Activated CD4-positive, CD25-positive, alpha-beta regulatory T cell (primary cell): ENCODE measurements at places on chromosomes 16 and 17.

GRCh38 chr17:79341222-79341780 lies 266.7 kb downstream of the ENGASE start:
- DNase-seq: no peak

DNA sequence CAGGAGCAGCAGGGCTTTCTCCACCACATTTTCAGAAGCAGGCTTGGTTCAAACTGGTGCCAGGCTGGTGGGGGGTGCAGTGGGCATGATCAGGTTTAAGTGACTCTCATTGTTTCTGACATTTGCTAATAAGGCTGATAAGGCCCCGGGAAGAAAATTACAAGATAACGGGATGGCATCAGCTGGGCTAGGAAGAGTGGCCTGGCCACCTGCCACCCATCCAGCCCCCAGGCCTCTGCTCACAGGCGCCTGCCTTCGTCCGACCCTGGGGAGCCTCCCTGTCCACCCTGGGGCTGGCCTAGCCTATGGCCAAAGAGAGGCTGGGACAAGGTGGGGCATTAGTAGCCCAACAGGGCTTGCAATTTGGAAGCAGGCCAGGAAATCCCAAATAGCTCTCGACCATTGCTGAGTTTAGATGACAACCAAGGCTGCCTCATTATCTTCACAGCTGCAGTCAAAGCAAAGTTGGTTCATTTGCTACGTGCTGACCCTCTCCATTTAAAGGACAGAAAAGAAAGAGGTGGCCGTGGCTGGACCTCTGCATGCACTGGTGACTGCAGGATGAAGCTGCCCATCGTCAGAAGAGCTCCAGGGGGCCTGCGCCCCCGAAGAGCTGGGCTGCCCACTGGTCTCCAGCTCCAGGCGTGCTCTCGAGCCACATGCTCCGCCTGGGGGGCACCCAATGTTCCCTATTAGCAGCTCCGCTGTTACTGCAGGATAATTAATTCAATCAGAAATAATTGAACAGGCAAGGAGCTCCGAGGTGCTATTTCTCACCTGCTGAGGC lies 44.9 kb downstream of the PEMT start:
- no peak for DNase-seq

GRCh38 chr16:27191352-27191924 lies 11.9 kb upstream of the KDM8 start:
- no peak for DNase-seq

DNA sequence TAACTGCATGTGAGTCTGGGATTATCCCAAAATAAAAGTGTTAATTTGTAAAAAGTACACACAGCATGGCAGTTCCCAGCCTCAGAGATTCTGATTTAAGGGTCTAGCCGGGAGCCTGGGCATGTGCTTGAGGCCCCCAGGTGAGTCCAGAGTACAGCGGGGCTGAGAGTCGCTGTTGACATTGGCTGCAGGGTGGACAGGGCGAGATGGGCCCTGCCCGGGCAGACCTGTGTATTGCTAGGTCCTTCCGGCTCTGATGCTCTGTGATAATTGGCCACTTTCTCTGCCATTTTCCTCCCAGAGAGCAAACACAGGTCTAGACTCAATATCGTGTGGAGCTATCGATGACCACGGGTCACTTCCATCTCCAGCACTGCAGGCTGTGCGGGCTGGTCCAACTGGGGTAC lies 73.6 kb downstream of the ABCC6 start:
- no peak for DNase-seq

- DNase-seq: no peak
Observed at GRCh38 chr17:4728124-4728523, 3.1 kb upstream of the MED11 start.

GRCh38 chr17:31251105-31251969 lies 45.7 kb downstream of the OMG start:
- no peak for DNase-seq

- DNase-seq: no peak
Observed at GRCh38 chr17:50170662-50171370, 5.0 kb downstream of the SGCA start.

DNA sequence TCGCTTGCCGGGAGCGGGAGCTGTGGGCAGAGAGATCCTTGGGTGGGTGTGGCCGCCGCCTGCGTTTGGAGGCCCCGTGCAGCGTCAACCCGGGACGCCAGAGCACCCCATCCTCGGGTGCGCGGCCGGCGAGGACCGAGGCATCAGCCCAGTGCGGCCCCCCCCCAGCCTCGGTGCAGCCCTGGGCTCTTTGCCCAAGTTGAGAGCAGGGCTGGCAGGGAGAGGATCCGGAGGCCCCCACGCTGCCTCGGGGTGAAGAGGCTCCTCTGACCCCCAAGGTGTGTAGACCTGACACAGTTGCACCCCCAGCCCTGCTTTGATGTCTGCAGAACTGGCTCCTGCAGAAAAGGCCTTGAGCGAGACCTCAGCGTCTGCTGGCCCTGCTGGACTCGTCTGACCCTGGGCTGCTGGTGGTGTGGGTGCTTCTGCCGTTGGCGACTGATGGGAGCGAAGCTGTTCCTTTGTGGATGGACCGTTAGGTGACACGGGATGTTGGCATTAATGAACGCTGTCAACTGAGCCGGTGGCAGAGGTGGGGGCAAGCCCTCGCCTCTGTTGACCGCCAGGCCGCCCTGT lies 8.0 kb downstream of the CACNA1H start:
- DNase-seq: no peak

- DNase-seq: no peak
Observed at GRCh38 chr17:57559634-57560318, 185.3 kb downstream of the CCDC182 start.

GRCh38 chr17:74941128-74941725 lies 5.5 kb downstream of the OTOP3 start:
- no peak for DNase-seq

GRCh38 chr17:18028952-18029540 lies 9.9 kb downstream of the ATPAF2 start:
- DNase-seq: no peak

DNA sequence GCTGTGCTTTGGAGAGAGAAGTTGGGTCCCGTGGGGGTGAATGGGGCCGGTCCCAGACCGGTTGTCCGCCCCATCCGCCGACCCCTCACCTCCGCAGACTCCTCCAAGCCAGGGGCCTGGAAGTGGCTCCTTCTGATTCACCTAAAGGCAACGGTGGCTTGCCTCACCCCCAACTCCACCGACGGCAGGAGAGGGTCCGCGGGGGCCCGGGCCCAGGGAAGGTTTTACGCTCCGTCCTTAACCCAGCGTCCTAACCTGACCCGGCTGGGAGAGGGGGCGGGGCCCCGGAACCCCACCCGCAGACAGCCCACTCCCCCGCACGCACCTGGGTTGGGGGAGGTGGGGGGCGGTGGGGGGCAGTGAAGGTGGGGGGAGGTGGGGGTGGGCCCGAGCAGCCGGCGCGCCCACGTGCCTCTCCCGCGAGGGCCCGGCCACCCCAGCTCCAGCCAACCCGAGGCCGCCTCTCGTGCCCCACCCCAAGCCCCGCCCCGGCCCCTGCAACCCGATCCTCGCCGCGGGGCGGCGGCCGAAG lies 12.7 kb upstream of the CD300A start:
- DNase-seq: peak; percentile 31

GRCh38 chr17:45115871-45116270 lies 16.4 kb downstream of the PLCD3 start:
- no peak for DNase-seq

DNA sequence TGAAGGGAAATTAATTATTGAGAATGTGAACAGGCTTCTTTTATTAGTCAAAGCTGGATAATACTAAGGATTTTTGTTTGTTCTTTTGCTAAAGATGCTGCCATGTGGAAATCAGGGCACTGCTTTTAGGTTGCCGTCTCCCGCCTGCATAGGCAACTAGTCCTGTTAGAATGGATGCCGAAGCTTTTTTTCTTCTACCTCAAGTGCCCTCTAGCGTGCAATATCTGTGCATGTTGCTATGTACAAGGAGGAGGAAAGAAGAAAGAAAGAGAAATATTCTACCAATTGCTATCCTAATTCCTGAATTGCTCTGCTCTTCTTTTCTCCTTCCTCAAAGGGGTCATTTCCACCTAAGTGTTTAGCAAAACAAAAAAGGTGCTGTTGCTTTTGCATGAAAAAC lies 5.2 kb upstream of the CDH8 start:
- DNase-seq: no peak

DNA sequence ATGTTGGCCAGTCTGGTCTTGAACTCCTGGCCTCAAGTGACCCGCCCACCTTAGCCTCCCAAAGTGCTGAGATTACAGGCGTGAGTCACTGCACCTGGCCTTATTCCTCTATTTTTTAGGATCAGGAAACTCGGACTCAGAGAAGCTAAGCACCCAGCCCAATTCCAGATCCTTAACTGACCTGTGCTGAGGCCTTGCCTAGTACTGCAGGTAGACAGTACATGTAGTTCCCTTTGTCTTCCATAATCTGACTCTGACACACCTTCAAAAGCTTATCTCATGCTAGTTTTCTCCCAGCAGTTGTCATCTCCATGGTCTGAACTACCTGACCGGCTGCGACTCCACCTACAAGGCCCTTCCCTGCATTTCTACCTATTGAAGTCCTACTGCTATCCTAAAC lies 65.7 kb upstream of the AXIN2 start:
- DNase-seq: no peak

GRCh38 chr17:57436565-57436964 lies 180.2 kb downstream of the MSI2 start:
- no peak for DNase-seq

- no peak for DNase-seq
Observed at GRCh38 chr17:76049836-76050537, 22.3 kb downstream of the SRP68 start.

DNA sequence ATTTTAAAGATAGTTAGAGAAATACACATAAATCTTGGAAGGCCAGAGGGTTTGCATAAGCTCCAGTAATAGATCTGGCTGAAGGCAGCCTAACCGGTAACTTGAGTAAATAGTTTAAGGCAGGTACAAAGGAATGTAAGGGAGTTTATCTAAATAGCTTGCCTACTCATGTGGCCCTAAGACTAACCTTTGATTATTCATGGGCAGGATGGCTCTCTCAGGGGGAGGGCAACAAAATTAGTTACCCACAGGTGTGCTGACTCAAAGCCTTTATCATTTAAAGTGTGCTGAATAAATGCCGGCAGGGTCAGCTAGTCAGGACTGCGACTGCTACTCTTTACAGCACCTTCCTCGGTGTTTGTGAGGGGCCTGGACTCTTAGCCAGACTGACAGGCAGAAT lies 761.3 kb upstream of the KIF2B start:
- DNase-seq: no peak

DNA sequence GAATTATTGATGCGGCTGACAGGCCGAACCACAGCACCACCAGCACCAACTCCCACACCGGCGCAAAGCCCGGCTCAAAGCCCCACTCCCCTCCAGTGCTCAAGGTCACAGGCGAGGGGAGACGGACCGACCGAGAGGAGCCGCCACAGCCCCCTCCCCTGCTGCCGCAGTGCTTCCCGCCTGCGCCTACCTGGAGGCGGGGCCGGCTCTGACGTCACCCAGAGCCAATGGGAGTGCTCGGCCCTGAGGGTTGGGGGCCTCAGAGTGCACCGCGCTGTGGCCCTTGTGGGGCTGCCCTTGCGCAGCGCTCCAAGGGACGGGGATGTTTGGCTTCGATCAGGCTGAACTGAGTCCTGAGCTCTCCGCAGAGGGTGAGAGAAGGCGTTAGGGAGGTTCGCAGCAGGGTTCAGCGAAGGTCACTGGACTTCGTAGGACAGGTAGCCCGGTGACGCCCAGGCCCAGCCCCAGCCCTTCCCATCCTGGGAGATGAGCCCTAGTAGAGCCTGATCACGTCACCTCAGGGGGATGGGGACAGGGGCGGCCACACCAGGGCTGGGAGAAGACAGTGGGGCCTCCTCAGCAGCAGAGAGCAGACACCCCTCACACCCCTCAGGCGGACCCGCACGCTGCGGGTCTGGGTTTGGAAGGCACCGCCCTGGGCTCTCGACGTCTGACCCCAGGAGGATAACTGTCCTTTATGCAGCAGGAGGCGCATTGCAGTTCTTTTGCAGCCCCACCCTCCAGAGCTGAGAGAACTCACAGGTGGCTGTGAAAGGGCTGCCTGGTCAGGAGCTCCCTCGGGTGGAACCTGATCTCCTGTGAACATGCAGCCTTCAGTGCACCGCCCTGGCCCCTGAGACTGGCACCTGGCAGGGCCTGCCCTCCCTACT lies 1.5 kb downstream of the NDRG4 start:
- no peak for DNase-seq

GRCh38 chr17:75632863-75633485 lies at the start of gene SMIM5:
TSS of gene SMIM5 (plus strand) at chr17:75633434. CDS start at chr17:75640202, 6,768 bp downstream.
- peak; percentile 81 for DNase-seq

GRCh38 chr16:78004517-78004916 lies 17.8 kb upstream of the CLEC3A start:
- DNase-seq: no peak

DNA sequence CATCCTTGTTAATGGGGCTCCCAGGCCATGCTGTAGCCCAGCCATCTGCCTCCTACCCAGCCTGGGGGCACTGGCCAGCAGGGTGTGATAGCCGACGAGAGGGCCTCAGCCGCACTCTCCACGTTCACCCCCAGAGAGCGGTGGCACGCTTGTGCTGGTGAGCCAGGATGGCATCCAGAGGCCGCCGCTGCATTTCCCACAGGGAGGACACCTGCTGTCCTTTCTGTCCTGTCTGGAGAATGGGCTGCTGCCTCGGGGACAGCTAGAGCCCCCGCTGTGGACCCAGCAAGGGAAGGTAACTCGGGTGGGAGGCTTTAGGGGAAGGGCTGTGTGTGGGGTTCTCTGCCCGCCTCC lies 27.4 kb downstream of the SGSM2 start:
- no peak for DNase-seq

GRCh38 chr16:20969386-20969785 lies 68.8 kb downstream of the LYRM1 start:
- no peak for DNase-seq

DNA sequence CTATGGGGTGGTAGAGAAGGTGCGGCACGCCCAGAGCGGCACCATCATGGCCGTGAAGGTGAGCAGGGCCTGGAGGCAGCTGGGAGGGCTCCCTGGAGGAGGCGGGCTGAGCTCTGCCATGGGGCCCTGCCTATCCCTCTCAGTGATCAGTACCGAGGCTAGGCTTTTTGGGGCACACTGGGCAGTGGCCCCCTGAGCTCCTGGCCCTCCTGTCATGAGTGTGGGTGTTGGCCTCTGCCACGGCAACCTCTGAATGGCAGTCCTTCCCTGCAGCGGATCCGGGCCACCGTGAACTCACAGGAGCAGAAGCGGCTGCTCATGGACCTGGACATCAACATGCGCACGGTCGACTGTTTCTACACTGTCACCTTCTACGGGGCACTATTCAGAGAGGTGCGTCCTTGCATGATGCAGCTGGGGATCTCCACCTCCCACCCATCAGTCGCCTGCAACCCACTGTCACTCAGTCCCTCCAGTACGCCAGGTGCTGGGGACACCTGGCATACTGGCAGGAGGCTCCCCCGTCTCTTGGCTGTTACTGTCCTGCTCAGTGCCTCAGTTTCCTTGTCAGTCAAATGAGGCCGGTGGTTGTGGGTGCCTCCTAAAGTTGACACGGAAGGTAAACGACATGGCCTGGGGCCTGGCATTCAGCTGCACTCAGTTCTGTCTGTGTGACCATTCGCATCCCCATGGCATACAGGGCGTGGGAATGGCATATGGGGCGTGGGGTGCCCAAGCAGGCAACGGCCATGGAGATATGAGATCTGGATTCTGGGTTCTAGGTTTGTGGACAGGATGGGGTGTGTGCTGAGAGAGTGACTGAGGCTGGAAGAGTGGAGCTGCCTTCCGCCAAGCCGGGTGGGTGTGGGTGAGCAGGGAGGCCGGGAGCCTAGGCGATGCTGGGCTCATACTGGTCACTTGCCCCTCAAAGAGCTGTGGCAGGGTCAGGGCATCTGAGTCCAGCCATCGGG lies 16.4 kb downstream of the MAP2K3 start:
- DNase-seq: no peak

GRCh38 chr17:32755045-32755805 lies 121.7 kb downstream of the MYO1D start:
- no peak for DNase-seq
